ENCODE measurements at places on chromosomes 11 and 22.

DNA sequence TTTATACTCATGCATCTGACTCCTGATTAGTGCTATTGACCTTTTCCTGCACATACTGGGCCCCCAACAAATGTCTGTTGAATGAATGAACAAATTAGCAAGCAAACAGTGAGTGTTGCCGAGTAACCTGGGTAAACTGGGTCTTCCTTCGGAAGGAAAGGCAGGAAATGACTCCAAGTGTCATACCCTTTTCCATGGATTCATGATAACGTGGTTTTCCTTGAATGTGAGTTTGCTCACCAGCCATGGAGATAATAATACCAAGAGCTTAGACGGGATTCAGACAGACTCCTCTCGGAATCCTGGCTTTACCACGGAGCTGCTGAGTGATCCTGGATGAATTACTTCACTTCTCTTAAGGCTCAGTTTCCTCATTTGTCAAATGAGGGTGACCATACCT is 16.7 kb downstream of the TECTA start:
- DNase-seq, result no peak

DNA sequence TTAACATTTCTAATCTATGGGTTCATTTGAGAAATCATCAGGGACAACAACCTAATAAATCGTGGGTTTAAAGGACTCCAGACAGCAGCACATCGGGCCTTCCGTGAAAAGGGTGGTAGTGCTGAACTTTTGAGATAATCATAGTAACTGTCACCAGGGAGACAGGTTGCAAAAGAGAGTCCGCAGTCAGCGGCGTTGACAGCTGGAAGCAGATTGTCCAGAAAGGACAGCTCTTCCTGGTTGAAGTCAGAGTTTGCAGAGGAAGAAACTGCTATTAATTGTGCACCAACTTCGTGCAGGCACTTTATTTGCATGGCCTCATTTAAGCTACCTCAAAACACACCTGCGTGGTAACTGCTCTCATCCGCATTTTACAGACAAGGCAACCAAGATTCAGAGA is 20.5 kb upstream of the ISX start:
- DNase-seq, result no peak

DNA sequence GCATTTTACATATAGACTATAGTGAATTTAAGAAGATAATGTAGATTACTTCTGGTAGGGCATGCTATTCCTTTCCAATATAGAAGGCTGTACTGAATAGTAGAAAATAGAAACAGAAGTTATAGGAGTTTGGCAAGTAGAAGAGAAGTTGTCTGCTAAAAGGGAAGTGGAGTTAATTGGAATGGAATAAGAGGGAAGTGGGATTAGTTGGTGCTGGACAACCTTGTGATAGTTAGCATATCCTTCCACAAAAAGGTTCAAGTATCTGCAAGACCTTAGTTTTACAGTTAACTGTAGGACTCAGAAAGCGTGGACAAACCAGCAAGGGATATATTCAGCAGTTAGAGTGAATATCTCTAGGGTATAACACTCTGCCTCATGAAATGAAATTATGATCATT is 185.5 kb downstream of the SWAP70 start:
- no peak for DNase-seq

GRCh38 chr11:46701078-46701654 is 335 bp downstream of the ZNF408 start:
- no peak for DNase-seq

DNA sequence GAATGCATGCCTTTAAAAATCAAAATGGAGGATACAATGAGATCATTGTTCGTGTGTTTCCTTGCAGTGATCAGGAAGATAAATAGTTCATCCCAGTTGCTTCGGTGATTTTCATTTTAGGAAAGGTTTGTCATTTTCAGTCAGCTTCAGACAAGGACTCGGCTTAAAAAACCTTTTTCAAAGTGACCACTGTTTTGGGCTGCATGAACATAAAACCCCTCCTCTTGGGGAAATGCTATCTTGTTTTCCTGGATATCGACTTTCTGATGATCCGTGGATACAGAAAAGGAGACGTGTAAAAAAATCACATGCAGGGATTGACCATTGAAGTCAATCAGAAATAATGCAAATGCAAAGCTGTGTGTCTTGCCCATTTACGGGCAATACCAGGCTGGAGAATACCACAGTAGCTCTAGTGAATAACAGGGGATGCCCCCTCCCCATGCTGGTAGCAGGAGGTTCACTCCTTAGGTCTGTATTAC is 146.8 kb downstream of the MAML2 start:
- no peak for DNase-seq

GRCh38 chr22:40212121-40212520 is 34.4 kb downstream of the TNRC6B start:
- DNase-seq, result no peak

- no peak for DNase-seq
Observed at GRCh38 chr22:19911540-19912270, 29.9 kb upstream of the COMT start.

DNA sequence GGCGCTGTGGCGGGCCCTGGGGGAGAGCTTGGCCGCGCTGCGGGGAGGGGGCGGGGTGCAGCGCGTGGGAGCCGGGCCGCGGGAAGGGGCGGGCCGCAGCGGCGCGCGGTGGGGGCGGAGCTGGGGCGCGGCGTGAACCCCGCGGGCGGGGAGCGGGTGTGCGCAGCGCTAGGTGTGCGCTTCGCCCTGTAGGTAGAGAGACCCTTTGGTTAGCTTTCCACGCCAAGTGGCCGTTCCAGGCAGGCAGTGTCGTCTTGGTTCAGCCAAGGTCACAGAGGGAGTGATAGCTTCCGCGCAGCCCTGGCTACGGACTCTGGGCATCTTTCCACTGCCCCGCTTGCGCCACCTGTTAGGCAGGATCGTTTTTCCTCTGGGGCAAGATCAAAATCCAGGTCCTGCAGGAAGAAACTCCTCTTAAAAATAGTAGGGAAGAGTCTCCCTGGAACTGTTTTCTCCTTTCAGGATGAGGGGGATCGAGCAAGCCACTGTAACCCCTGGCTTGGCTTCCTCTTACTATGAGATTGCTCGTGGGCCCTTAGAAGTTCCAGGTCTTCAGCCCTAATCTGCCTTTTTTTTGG is 434 bp downstream of the BANF1 start:
- DNase-seq, result no peak

- no peak for DNase-seq
Observed at GRCh38 chr11:11620173-11620920, 1.5 kb downstream of the GALNT18 start.

GRCh38 chr11:65919573-65920371 is 546 bp downstream of the DRAP1 start:
- no peak for DNase-seq

GRCh38 chr11:118106789-118107335 is 20.1 kb upstream of the SMIM35 start:
- DNase-seq, result no peak
